Thoracic aorta (tissue), 2 donors: ENCODE measurements at places on chromosomes 2 and 18.

GRCh38 chr2:68766376-68766845 is 31.8 kb downstream of the ARHGAP25 start:
- no peak overlapping the region for H3K4me3 ChIP-seq
- no peak overlapping the region for H3K27ac ChIP-seq
- H3K27me3 ChIP-seq = no peaks in the 10 kb centered on the region
- H3K36me3 ChIP-seq = no peaks in the 10 kb centered on the region

GRCh38 chr2:59824314-59824713 is 729.1 kb downstream of the BCL11A start:
- no peak overlapping the region for H3K4me3 ChIP-seq
- no peaks in the 10 kb centered on the region for H3K4me1 ChIP-seq
- no peak overlapping the region for H3K27ac ChIP-seq
- H3K36me3 ChIP-seq = no peaks in the 10 kb centered on the region

DNA sequence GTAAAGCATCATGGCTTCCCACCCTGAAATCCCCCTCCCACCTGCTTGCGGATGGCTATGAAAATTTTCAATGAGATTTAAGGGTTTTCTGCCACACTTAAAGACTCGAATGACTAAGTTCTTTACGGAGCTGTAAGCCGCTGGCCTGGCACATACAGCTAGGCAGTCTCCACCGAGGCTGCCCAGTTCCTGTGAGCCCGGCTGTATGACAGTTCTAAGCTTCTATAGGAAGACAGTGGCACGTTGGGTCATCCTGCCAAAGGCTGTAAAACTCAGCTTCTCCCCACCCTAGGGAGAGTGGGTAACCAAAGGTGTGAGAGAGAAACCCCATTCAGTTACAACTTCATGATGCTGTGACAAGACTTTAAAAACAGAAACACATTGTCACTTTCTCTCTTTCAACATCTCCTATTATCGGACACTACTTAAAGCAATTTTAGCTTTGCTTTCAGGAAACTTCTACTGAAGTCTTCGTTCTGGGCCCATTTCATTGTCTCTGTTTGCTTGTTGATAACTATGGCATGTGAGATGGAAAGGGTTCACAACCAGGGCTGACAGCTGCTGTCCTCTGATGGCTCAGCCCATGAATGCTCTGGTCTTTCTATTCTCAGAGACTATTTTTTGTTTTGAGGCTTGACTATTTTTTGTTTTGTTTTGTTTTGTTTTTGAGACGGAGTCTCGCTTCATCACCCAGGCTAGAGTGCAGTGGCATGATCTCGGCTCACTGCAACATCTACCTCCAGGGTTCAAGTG is 7.1 kb downstream of the CASP8 start:
- no peak for DNase-seq
- no peaks in the 10 kb centered on the region for H3K4me1 ChIP-seq
- H3K4me3 ChIP-seq = no peak overlapping the region

- no peaks in the 10 kb centered on the region for H3K36me3 ChIP-seq
- DNase-seq = no peak
- no peaks in the 10 kb centered on the region for H3K4me1 ChIP-seq
- H3K4me3 ChIP-seq = no peak overlapping the region
- no peak overlapping the region for H3K27ac ChIP-seq
Observed at GRCh38 chr2:219737270-219737691, 109.9 kb downstream of the SLC4A3 start.

- H3K36me3 ChIP-seq = no peaks in the 10 kb centered on the region
- DNase-seq = no peak
- no peaks in the 10 kb centered on the region for H3K27me3 ChIP-seq
- no peaks in the 10 kb centered on the region for H3K4me1 ChIP-seq
- no peak overlapping the region for H3K27ac ChIP-seq
Observed at GRCh38 chr2:191959209-191959608, 112.3 kb upstream of the CAVIN2 start.

DNA sequence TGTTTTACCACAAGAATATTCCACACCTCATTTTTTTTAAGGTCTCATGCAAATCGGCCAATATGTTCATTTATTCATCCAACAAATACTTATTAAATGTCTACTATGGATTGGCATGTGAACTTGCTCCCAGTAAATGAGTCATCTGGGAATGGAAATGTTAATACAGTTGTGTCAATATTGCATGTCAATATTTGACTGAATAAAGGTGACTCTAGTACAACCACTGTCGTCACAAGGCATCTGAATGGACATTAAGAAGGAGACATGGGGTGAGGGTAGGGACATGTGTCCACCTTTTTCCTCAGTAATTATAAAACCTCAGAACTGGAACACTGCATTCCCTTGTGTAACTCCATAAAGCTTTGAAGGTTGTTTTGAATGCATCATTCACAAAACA is 365.4 kb downstream of the ADCYAP1 start:
- DNase-seq = no peak
- H3K27me3 ChIP-seq = no peaks in the 10 kb centered on the region
- no peak overlapping the region for H3K27ac ChIP-seq
- H3K4me1 ChIP-seq = no peaks in the 10 kb centered on the region

DNA sequence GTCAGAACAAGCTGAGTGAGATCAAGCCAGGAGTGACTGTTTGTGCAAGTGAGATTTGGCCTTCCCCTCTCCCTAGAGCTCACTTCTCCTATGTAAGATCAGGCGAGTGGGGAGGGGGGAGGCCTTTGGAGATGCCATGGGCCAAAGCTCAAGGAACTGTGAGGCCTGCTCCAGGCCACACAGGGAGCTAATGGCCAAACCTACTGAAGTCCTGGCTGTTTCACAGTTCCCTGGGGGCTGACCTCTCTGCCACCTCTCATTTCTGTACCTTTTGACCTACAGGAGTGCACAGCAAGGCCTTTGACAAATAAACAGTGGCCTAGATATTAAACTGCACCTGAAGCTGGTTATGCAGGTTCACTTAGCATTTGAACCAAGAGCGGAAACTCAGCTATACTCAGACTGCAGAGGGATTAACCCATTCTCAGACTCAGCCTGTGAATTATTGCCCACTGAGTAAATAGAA is 235.0 kb upstream of the NT5C1B start:
- no peak overlapping the region for H3K27ac ChIP-seq
- H3K36me3 ChIP-seq = no peaks in the 10 kb centered on the region
- no peak overlapping the region for H3K4me3 ChIP-seq
- H3K4me1 ChIP-seq = peaks cover 3% of the 10 kb centered on the region
- H3K27me3 ChIP-seq = no peaks in the 10 kb centered on the region

GRCh38 chr18:10536280-10536679 is 10.5 kb downstream of the NAPG start:
- H3K27ac ChIP-seq = no peak overlapping the region
- no peaks in the 10 kb centered on the region for H3K27me3 ChIP-seq
- H3K4me1 ChIP-seq = peaks cover 15% of the 10 kb centered on the region
- DNase-seq = no peak

DNA sequence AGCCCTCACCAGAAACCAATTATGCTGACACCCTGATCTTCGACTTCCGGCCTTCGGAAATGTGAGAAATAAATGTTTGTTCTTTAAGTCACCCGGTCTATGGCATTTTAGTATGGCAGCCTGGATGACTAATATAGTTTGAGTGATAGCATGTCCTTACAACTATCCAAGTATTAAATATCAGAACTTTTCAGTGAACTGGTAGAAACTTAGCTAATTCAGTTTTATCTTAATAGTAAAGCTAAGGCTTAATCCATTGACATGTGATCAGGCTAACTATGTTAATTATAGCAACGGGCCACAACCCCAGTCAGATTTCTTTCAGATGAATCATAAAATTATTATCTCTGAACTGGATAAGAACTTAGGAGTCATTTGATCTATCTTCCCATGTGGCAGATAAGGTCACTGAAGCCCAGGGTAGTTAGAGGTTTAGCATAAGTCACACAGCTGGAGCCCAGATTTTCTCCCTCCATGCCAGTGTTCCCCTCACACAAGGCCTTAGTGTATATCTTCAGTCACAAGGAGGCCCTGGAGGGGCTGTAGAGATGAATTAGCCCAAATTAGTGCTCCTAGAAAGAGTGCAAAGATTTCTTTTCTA is 40.7 kb upstream of the UPP2 start:
- H3K27me3 ChIP-seq = no peaks in the 10 kb centered on the region
- no peak overlapping the region for H3K4me3 ChIP-seq
- DNase-seq = no peak
- H3K27ac ChIP-seq = no peak overlapping the region

- peaks cover 5% of the 10 kb centered on the region for H3K4me1 ChIP-seq
- no peaks in the 10 kb centered on the region for H3K27me3 ChIP-seq
- no peaks in the 10 kb centered on the region for H3K36me3 ChIP-seq
- no peak overlapping the region for H3K27ac ChIP-seq
- H3K4me3 ChIP-seq = no peak overlapping the region
- DNase-seq = no peak
Observed at GRCh38 chr2:203510941-203511305, 24.2 kb downstream of the RAPH1 start.

DNA sequence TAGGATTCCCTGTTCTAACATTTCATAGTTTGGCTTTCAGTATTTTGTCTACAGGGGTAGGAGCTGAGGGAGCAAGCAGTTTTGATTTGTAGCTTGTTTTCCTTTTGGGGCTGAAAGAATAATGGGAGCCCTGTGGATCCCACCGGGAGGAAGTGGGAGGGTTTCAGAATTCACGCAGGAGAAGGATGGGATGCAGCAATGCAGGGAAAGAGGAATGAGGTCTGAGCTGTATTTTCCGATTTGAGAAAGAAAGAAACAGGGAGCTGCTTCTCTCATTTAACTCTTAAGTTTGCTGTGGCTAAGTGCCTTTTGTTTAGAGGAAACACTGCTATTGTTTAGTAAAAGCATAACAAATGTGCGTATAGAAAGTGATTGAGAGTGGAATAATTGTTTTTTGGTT is 141.0 kb downstream of the ADCYAP1 start:
- H3K27ac ChIP-seq = no peak overlapping the region
- H3K4me3 ChIP-seq = no peak overlapping the region
- H3K27me3 ChIP-seq = no peaks in the 10 kb centered on the region
- DNase-seq = no peak
- H3K36me3 ChIP-seq = no peaks in the 10 kb centered on the region

GRCh38 chr2:1632002-1632348 is 112.3 kb downstream of the PXDN start:
- DNase-seq = no peak
- peaks cover 16% of the 10 kb centered on the region for H3K4me1 ChIP-seq
- H3K36me3 ChIP-seq = peaks cover 30% of the 10 kb centered on the region
- H3K27ac ChIP-seq = peak overlapping the region; percentile 35

- no peak for DNase-seq
- no peaks in the 10 kb centered on the region for H3K27me3 ChIP-seq
- no peaks in the 10 kb centered on the region for H3K4me1 ChIP-seq
- no peaks in the 10 kb centered on the region for H3K36me3 ChIP-seq
- H3K4me3 ChIP-seq = no peak overlapping the region
Observed at GRCh38 chr18:79871481-79872091, 73.8 kb downstream of the KCNG2 start.

DNA sequence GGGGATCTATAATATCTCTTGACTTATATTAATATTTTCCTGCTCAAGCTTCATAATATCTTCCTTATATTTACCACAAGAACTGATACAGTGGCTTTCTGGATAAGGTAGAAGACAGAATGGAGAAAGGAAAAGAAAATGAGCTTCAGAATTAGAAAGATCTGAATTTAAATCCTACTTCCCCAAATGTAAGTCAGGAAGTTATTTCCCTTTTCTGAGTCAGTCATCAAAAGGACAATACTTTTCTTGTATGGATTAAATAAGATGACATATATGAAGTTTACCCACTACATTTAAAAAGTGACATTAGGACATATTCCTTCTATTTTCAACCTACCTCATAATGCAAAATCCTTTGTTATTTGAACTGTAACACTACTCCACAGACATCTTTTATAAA is 19.0 kb downstream of the KRCC1 start:
- no peak overlapping the region for H3K27ac ChIP-seq
- no peaks in the 10 kb centered on the region for H3K27me3 ChIP-seq
- H3K4me3 ChIP-seq = no peak overlapping the region
- no peaks in the 10 kb centered on the region for H3K36me3 ChIP-seq

DNA sequence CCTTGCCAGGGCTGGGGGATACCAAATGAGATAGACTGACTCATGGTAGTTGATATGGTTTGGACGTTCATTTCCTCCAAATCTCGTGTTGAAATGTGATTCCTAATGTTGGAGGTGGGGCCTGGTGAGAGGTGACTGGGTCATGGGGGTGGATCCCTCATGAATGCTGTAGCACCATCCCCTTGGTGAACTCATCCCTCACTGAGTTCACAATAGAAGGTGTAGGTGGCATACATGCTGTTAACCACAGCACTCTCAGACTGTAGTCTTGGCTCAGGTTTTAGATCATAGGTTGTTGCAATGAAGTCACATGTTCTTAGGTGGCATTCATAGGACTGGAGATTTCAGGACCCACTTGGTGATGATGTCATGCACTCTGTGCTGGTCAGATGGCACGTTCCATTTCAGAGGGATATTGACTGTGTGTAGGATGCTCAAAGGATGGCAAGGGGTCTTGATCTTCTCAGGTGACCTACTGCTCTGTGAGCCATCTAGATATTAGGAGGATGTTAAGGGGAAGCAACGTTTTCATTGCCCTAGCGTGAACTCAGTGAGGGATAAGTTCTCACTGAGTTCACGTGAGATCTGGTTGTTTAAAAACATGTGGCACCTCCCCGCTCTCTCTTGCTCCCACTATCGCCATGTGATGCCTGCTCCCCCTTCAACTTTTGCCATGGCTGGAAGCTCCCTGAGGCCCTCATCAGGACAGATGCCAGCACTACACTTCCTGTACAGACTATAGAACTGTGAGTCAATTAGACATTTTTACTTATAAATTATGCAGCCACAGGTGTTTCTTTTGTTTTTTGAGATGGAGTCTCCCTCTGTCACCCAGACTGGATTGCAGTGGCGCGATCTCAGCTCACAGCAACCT is 73.8 kb upstream of the ACAA2 start:
- H3K27me3 ChIP-seq = no peaks in the 10 kb centered on the region
- no peak for DNase-seq
- H3K4me1 ChIP-seq = no peaks in the 10 kb centered on the region
- H3K36me3 ChIP-seq = no peaks in the 10 kb centered on the region
- no peak overlapping the region for H3K27ac ChIP-seq
- no peak overlapping the region for H3K4me3 ChIP-seq

- DNase-seq = no peak
- no peak overlapping the region for H3K27ac ChIP-seq
Observed at GRCh38 chr18:12048827-12049175, 44.8 kb upstream of the ANKRD62 start.

GRCh38 chr2:68279691-68280090 is 27.4 kb upstream of the PPP3R1 start:
- DNase-seq = no peak
- H3K27me3 ChIP-seq = no peaks in the 10 kb centered on the region
- H3K4me1 ChIP-seq = no peaks in the 10 kb centered on the region
- H3K4me3 ChIP-seq = no peak overlapping the region

GRCh38 chr2:112160283-112161250 is 22.4 kb downstream of the FBLN7 start:
- no peak overlapping the region for H3K27ac ChIP-seq
- no peaks in the 10 kb centered on the region for H3K27me3 ChIP-seq
- no peak for DNase-seq
